ENCODE measurements at places on chromosomes 7 and 10. TPM values are rescaled to one million over a fixed set of nuclear protein-coding genes. Genes with fewer than 3 reads are reported as not detected.

The NPSR1 gene
- total RNA-seq = not detected

The SPDYE9 gene
- not detected for total RNA-seq

The PAX4 gene
- not detected for total RNA-seq

The MYO3A gene
- not detected for total RNA-seq

The LBX1 gene
- total RNA-seq = not detected

The HOXA10 gene
- total RNA-seq = not detected

The CCDC172 gene
- total RNA-seq = not detected

The XRCC2 gene
- 7.9 TPM for total RNA-seq

The TMEM236 gene
- total RNA-seq = 0.05 TPM

The VAX1 gene
- not detected for total RNA-seq

The ADAMTS14 gene
- not detected for total RNA-seq

The VIM gene
- 2,139 TPM for total RNA-seq

The EIF4EBP2 gene
- 62.5 TPM for total RNA-seq

The LRRD1 gene
- total RNA-seq = not detected

The ASB4 gene
- total RNA-seq = not detected

The PHKG1 gene
- total RNA-seq = 1.9 TPM

The NUP205 gene
- total RNA-seq = 72.4 TPM

The CPA1 gene
- not detected for total RNA-seq

The GPER1 gene
- 0.10 TPM for total RNA-seq

The LIPN gene
- not detected for total RNA-seq

The POLR2J2 gene
- total RNA-seq = 12.5 TPM

The ZNF679 gene
- total RNA-seq = not detected

The POM121C gene
- 82.3 TPM for total RNA-seq

The CYP3A5 gene
- total RNA-seq = not detected

The SRRT gene
- 208 TPM for total RNA-seq

The TEX36 gene
- not detected for total RNA-seq

The OR9A2 gene
- not detected for total RNA-seq

The HABP2 gene
- total RNA-seq = not detected

The KNDC1 gene
- total RNA-seq = 0.26 TPM

The NME8 gene
- total RNA-seq = not detected

The CALHM3 gene
- total RNA-seq = 0.14 TPM

The MRPS33 gene
- 78.4 TPM for total RNA-seq

The JCAD gene
- total RNA-seq = 0.35 TPM

The CCDC3 gene
- 0.07 TPM for total RNA-seq

The ASAH2 gene
- 1.6 TPM for total RNA-seq

The FEZF1 gene
- total RNA-seq = not detected

The ALOX5 gene
- total RNA-seq = 13.4 TPM

The SHH gene
- total RNA-seq = not detected

The ANKRD26 gene
- total RNA-seq = 8.2 TPM

The AKR1C3 gene
- 11.6 TPM for total RNA-seq

The GPNMB gene
- total RNA-seq = 0.10 TPM

The AOAH gene
- 6.2 TPM for total RNA-seq

The OR2A12 gene
- not detected for total RNA-seq

The SPDYE16 gene
- total RNA-seq = 0.36 TPM

The PLCE1 gene
- not detected for total RNA-seq

The C10orf67 gene
- total RNA-seq = 0.17 TPM

The SYT15 gene
- total RNA-seq = 0.78 TPM

The EPHA1 gene
- total RNA-seq = 15.8 TPM

The FGFBP3 gene
- 2.1 TPM for total RNA-seq

The JAKMIP3 gene
- total RNA-seq = 0.31 TPM

The TAS2R5 gene
- total RNA-seq = 1.3 TPM

The ANKRD2 gene
- total RNA-seq = not detected

The KCNIP2 gene
- 4.5 TPM for total RNA-seq

The CALML5 gene
- total RNA-seq = not detected

The THNSL1 gene
- total RNA-seq = 2.3 TPM

The CAV1 gene
- total RNA-seq = not detected

The AGR3 gene
- total RNA-seq = not detected

The TES gene
- 165 TPM for total RNA-seq

The TFEC gene
- total RNA-seq = 0.20 TPM

Data from activated naive CD4-positive, alpha-beta T cell treated with anti-CD3 and anti-CD28 coated beads, Interleukin-2, amount 10 ng/mL, durations not matched to agents 5 hours and 36 hours (primary cell).